CD8-positive, alpha-beta memory T cell (primary cell): ENCODE measurements at places on chromosomes 7 and 10. TPM values are rescaled to one million over a fixed set of nuclear protein-coding genes. Genes with fewer than 3 reads are reported as not detected.

GRCh38 chr10:49175587-49176309, 12.4 kb downstream of the TMEM273 start:
- no peak for DNase-seq
- no peak overlapping the region for H3K27ac ChIP-seq
- H3K4me1 ChIP-seq, result peaks cover 21% of the 10 kb centered on the region
- H3K36me3 ChIP-seq, result no peaks in the 10 kb centered on the region
- no peaks in the 10 kb centered on the region for H3K27me3 ChIP-seq
- no peak overlapping the region for H3K4me3 ChIP-seq

The SLC26A5 gene
- not detected for total RNA-seq

- peaks cover 25% of the 10 kb centered on the region for H3K4me1 ChIP-seq
- no peaks in the 10 kb centered on the region for H3K27me3 ChIP-seq
- H3K4me3 ChIP-seq, result peak within 1 kb of the TSS; percentile 96
- peak within 1 kb of the TSS; percentile 85 for H3K27ac ChIP-seq
- DNase-seq, result peak; percentile 98
Observed at GRCh38 chr10:71850743-71851464, at the start of gene PSAP. Gene PSAP, minus strand, starts transcription at chr10:71851251. Its CDS starts 30 bp downstream, at chr10:71851221.

- H3K4me3 ChIP-seq, result no peak overlapping the region
- no peak for DNase-seq
- no peak overlapping the region for H3K27ac ChIP-seq
Observed at GRCh38 chr7:155043756-155044155, 26.4 kb upstream of the HTR5A start.

DNA sequence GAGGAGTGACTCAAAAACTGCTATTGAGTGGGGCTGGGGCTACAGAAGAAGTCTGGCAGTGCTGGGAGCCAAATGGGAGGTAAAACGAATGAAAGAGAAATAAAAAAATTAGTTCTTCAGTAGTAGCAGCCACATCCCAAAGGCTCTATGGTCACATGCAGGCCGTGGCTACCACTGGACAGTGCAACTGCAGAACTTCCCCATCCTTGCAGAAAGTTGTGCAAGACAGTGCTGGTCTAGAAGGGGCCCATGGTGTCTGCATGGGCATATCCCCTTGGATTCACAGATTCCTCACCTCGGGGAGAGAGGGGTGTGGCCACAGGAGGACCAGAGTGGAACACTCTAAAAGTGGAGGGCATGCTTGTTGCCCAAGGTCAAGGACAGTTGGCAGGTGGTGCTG, 47.6 kb downstream of the RPS24 start:
- H3K4me3 ChIP-seq, result no peak overlapping the region
- no peaks in the 10 kb centered on the region for H3K4me1 ChIP-seq
- no peaks in the 10 kb centered on the region for H3K36me3 ChIP-seq
- no peaks in the 10 kb centered on the region for H3K27me3 ChIP-seq
- DNase-seq, result no peak

The NPSR1 gene
- not detected for total RNA-seq

GRCh38 chr10:13865758-13866491, 279.2 kb downstream of the PRPF18 start:
- no peak for DNase-seq
- no peak overlapping the region for H3K4me3 ChIP-seq
- no peaks in the 10 kb centered on the region for H3K36me3 ChIP-seq
- no peaks in the 10 kb centered on the region for H3K27me3 ChIP-seq

The GNAT3 gene
- not detected for total RNA-seq

GRCh38 chr7:68752485-68753178, 845.6 kb upstream of the AUTS2 start:
- H3K4me1 ChIP-seq, result no peaks in the 10 kb centered on the region
- DNase-seq, result no peak
- no peaks in the 10 kb centered on the region for H3K27me3 ChIP-seq
- no peak overlapping the region for H3K4me3 ChIP-seq
- H3K36me3 ChIP-seq, result no peaks in the 10 kb centered on the region
- no peak overlapping the region for H3K27ac ChIP-seq

GRCh38 chr7:135755351-135755753, 6.7 kb upstream of the FAM180A start:
- no peak overlapping the region for H3K4me3 ChIP-seq
- H3K27ac ChIP-seq, result no peak overlapping the region
- H3K27me3 ChIP-seq, result no peaks in the 10 kb centered on the region
- H3K36me3 ChIP-seq, result no peaks in the 10 kb centered on the region
- H3K4me1 ChIP-seq, result no peaks in the 10 kb centered on the region
